ENCODE measurements at places on chromosomes 7 and 10. TPM values are rescaled to one million over a fixed set of nuclear protein-coding genes. Genes with fewer than 3 reads are reported as not detected.

Gene CFAP46
- total RNA-seq = 4.1 TPM

Gene FBH1
- total RNA-seq = 77.4 TPM

Gene VPS37D
- 2.0 TPM for total RNA-seq

Gene MYOZ1
- total RNA-seq = 2.1 TPM

Gene PRKAR2B
- total RNA-seq = 4.3 TPM

Gene CTAGE15
- 0.79 TPM for total RNA-seq

Gene ZC3HAV1
- 45.5 TPM for total RNA-seq

Gene AKR1D1
- not detected for total RNA-seq

All from left lung (tissue), 14 donors.